Progenitor cell of endocrine pancreas (in vitro differentiated cells): ENCODE measurements at places on chromosomes 16 and 17.

DNA sequence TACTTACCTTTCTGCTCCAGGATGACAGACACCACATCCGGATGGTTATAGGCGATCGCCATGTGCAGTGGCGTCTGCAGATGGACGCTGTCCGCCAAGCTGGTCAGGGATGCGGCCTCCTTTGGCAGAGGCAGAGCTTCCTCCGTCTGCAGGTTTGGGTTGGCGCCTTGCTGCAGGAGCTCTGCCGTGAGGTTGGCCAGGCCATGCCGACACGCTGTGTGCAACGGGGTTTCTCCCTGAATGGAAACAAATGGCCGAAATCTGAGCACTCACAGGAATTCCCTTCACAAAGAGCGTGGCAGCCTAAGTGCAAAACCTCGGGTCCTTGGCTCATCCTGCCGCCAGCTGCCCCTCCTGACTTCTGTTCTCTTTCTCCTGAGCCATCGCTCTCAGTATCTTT, 41.8 kb downstream of the CYB5D2 start:
- no peak for DNase-seq

DNA sequence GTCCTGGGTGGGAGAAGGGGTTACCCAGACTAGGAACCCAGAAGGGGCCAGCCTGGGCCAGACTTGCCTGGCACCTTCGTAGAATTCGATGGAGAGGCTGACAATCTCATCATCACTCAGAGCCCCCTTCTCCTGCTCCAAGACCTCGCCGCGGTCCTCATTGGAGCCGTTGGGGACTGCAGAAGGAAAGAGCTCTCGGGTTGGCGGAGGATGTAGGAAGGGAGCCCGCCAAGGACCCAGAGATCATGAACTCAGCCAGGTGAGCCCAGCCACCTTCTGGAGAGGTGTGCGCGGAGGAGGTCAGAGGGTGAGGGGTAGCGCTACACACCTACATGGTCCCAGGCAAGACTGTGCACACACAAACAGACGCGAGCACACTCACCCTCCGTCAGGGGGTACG, 8.5 kb downstream of the CISD3 start:
- no peak for DNase-seq

DNA sequence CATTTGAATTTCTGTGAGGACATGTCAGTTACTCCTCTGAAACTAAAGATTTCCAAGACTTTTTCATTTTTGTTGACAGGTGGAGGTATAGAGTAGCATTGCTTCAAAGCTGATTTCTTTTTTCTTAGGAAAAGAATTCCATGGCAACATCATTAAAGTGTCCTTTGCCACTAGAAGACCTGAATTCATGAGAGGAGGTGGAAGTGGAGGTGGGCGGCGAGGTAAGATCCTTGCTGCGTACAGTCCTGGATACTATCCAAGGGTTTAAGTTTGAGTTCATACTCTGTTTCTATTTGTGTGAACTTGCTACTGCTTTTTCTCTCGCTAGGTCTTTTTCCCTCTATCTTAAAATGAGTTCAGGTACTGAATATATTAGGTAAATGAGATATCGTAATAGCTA, 26.5 kb downstream of the HEATR9 start:
- DNase-seq: no peak

GRCh38 chr16:3485097-3485745, 10.1 kb downstream of the C16orf90 start:
- no peak for DNase-seq

GRCh38 chr16:22216191-22216831, 10.2 kb downstream of the EEF2K start:
- DNase-seq: no peak
